Daoy (cell line): ENCODE measurements at places on chromosomes 7 and 10. TPM values are rescaled to one million over a fixed set of nuclear protein-coding genes. Genes with fewer than 3 reads are reported as not detected.

The ATP5F1C gene
- total RNA-seq, result 338 and 346 TPM in 2 replicates

- no peak for DNase-seq
Measured at GRCh38 chr10:83663918-83664317, 475.4 kb upstream of the GHITM start.

DNA sequence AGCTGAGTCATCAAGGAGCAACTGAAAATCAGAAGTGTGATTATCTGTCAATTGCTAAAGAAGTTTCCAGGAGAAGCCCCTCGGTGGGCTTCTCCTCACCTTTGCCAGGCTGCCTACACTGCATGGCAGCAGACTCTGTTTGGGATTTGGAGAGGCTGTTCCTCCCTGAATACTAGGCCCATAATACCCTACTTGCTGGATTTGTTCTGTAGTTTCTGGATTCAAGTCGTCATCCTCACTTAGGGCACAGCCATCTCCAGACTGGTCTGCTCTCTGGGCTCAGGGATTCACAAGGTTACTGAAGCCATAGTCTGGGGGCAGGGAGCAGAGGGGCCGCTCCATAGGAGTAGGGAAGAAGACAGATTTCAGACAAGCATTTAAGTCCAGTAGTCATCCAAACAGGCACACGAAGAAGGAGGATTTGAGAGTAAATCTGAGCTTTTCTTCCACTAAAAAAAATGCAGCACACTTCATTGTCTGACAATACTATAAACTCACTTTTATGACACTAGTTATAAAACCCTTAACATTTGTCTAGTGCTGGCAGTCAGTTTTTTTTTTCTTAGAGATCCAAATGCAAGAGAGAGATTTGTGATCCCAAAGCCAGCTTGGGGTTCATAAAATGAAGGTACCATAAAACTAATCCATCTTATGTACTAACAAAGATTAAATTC, 723.3 kb downstream of the GRID1 start:
- no peak for DNase-seq

- DNase-seq, result no peak
Measured at GRCh38 chr10:111151595-111152307, 74.9 kb downstream of the ADRA2A start.

DNA sequence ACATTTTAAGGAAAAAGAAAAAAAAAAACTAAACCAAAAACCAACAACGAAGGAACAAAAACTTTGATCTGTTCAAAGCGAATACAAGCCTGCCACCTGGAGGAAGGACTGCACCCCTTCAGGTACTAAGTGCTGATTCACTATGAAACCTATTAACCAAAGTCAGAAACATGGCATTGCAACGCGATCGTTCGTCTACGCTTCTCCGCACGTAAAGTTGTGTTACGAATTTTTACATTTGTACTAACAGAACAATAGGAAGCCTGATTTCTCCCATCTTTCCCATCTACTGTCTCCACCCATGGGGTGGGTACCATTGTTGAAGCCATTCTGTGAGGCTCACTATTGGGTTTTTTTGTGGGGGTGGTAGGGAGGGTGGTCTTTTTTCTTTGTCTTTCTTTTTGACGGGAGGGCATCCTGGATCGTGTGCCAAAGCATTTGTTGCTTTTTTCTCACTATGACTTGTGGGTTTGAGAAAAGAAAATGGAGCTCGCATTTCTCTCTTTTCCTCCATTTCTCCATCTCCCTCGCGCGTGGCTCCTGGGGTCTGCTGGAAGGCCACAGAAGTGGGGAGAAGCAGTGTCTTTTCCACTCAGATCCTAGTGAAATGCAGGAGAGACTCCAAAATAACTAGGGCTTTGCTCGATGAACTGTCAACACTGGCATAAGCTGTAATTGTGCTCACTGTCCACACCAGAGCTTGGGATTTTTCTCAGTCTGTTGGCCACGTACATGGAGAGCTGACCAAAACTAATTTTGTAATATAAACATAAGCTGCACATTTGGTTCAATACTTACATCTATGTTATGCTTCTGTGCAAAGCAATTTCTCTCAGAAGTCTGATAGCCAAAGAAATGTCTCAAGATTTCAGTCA, 100.9 kb upstream of the YAE1 start:
- DNase-seq, result peak; percentile 85

DNA sequence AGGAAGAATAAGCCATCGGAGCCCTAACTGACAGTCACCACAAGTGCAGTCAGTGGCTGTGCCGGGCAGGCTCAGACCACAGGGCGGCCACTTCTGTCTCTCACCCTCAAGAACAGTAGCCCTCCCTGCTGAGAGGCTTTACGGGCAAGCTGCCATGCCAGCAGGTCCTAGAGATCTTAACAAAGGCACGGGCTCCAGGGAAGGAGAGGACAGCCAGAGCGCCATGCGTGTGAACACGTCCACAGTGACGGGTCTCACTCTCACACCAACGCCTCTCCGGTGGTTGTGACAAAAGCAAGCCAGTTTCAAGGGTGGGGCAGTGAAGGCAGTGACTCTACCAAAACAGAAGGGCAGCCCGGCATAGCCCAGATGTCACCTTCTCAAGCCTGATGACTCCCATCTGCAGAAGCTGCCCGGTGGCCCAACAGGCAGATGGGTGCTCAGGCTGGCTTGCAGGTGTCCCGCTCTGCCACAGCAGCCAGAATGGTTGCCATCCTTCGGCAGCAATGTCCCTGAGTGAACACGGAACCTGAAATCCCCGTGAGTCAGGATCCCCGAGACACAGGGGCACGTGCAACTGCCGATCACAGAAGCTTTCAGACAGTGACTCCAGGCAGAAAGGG, 102.0 kb downstream of the FAM53B start:
- no peak for DNase-seq

- no peak for DNase-seq
Measured at GRCh38 chr10:44962870-44963738, 3.5 kb downstream of the RASSF4 start.

DNA sequence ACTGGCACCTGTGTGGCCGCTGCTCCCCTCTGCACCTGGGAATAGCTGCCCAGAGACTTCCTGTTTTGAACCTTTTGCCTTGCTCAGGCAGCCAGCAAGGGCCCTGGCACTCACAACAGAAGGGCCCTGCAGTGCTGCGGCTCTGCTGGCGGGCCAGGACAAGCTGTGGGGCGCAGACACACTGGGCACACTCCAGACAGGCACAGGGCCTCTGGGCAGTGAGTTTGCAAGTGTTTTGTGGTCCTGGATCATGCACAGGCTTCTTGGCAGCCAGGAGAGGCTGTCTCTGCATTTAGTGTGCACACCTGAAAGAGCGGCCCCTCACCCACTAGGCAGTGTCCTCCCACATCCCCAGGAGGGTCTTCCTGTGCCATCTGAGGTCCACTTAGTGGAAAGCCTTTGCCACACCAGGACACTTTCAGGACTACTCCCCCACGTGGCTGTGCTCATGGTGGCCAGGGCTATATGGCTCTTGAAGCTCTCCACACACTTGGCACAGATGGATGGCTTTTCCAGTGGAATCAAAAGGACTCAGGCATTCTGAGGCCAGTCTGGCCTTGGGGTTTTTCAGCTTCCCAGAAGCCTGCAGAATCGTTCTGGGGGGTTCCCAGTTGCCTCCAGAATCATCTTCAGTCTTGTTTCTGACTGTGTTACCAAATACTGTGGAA, 5.0 kb upstream of the ATP6V0E2 start:
- DNase-seq, result no peak

The CFAP46 gene
- total RNA-seq, result 3.9 and 4.4 TPM in 2 replicates

The FAM13C gene
- 0.46 and 2.4 TPM in 2 replicates for total RNA-seq

DNA sequence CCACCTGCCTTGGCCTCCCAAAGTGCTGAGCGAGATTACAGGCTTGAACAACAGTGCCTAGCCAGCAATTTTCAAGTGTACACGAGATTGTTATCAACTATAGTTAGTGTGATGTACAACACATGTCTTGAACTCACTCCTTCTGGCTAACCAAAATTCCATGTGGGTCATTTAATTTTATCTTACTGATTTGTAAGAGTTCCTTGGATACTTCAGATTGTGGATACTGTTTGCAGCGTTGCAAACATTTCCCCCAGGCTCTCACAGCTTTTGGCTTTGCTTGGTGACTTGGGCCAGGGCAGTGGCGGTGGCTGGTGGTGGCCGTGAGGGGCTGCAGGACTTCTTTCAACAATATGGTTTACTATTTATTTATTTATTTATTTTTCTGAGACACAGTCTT, 8.5 kb upstream of the TMEM270 start:
- DNase-seq, result no peak

- DNase-seq, result no peak
Measured at GRCh38 chr10:11742779-11743298, 657 bp downstream of the ECHDC3 start.

GRCh38 chr7:74284781-74285259, 4.4 kb upstream of the CLIP2 start:
- peak; percentile 62 for DNase-seq

DNA sequence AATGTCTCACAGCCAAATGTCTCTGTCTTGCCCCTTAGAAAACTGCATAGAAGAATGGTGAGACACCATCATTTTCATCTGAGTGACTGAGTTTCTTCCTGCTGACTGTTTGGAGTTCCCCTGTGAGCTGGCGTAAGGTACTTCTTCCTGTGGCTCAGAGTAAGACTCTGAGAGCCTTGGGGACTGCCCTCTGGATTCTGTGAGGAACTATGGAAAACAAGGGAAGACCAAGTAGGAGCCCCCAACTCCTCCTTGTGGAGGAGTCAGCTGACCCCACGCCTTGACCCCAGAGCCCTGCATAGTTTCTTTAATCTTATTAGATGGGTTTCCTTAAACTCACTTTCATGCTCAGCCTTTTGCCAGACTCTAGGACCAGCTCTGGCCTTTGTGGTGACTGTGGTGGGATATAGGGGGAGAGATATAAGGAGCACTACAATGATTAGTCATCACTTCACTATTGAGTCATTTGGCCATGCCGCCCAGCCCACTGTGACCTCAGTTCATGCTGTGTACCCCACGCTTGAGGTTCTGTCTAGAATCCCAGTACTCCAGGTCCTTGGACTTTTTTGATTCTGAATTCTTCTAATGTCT, 51.8 kb upstream of the FAM133B start:
- peak; percentile 88 for DNase-seq

GRCh38 chr7:151245360-151246101, 3.0 kb downstream of the SMARCD3 start:
- peak; percentile 63 for DNase-seq

The CCL26 gene
- 1.5 TPM in 1 of 2 replicates, not detected in the other for total RNA-seq
